Mucosa of descending colon (tissue), 3 donors: ENCODE measurements at places on chromosomes 2 and 18.
A peak's percentile ranks its signal among the peaks of the same experiment; 100 is the strongest.

DNA sequence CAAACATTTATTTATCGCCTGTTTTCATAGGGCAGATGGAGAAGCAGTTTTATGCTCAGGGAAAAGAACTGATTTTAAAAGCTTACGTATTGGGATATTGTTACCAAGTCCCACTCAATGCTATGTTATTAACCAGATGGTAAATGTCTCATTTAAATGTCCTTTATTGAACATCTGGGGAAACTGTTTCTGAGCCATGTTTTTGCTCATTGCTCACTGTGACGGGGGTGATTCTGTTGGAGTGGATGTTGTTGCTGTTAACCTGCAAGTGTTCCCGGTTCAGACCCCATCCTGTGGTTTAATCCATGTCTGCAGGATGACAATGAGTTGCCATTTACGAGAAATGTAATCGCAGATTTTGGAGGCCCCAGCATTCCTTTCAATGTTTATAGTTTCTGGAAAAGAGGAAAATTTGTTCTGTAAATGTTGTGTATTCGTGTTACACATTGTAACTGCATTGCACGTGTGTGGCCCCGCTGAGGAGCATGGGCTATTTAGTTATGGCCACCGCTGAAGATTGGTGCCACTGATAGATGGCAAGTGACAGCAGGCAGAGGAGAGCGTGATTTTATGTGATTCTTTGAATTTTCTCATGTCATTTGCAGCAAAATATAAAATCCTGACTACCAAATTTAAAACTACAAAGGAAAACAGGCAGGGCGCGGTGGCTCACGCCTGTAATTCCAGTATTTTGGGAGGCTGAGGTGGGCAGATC, 174.8 kb upstream of the COPS8 start:
- DNase-seq, result no peak

- DNase-seq, result peak; percentile 92
These were observed at the start of gene SPR for GRCh38 chr2:72887032-72887739. Gene SPR (plus strand): TSS chr2:72887408. CDS start chr2:72887433, 25 bp downstream.

DNA sequence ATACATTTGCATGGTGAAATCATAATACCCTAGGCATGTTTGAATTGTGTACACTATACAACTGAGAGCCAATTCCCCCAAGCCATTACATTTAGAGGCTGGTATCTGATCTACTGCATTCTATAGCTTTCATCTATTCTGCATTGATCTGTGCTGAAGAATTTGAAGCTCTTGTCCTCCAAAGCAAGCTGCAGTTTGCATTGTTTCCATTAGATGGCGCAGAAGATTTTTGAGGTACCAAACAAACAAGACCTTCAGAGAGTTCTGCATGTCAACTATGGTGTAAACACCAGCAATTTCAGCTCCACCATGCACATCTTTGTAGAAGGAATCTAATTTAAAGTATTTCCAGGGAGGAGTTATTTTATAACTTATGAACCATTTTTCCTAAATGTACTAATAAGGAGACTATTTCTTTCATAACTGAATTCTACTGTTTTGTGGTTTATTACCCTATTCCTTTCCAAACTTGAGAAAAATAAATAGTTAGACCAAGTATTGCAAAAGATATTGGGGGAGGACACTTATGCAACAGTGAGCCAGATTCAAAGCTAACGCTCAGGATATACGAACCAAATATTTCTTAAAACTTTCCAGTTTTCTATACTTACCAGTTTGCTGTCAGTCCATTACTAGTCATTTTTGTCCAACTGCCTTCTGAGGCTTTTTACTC, 761.8 kb upstream of the ACVR2A start:
- DNase-seq, result no peak

DNA sequence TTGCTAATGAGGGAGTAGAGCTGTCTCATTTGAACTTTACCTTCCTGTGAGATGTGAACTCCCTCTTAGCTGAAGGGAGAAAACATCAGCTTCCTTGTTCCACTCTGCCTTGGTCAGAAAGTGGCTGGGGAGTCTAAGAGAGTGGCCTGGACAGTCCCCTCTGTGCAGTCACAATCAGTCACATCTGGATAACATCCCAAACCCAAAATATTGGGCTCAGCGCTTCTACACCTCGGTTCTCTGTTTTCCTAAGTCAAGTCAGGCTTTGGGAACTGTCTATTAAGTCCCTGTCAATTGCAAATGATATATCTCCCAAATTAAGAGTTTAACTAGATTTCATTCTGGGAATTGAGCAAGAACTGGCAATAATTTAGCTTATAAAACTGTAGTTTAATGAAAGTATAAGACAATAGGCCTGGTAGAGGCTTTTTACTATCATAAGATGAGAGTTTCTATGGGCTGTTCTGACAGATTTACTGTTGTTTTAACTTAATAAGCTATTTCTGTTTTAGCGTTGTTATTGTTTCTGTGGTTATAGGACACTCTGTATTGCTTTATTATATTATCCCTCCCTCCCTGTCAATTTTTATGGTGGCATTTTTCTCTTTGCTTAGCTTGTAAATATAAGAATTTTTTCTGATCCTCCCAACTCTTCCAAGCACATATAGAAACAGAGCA, 135.1 kb upstream of the LHCGR start:
- no peak for DNase-seq

DNA sequence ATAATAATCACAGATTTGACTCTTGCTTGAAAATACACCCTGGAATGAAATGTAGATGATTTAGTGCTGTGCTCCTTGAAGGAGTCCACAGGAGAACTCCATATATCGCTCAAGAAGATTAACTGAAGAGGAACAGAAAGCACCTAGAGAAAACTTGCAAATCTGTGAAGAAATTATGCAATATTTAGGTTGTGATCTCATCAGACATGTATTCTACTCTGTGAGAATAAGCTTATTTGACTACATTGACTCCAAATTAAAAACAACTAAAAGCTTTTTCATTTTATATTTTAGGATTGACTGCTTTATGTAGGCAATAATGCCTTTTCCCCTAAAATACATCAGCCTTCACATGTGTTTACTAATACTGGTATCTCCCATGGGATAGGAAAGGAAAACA, 906.6 kb upstream of the LRATD1 start:
- DNase-seq, result no peak

DNA sequence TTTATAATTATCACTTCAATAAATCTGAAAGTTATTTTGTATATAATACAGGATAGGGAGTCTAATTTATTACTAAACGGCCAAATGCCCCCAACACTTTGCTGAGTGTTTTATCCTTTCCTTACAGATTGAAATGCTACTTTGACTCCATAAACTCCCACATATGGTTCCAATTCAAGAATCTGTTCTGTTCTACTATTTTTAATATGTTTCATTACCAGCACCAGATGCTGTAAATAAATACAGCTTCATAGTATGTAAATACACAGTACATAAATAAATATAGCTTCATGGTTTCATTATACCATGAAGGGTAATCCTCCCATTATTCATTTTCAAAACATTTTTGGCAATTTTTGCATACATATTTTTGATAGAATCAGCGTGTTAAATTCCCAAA, 34.0 kb upstream of the MREG start:
- DNase-seq, result no peak

DNA sequence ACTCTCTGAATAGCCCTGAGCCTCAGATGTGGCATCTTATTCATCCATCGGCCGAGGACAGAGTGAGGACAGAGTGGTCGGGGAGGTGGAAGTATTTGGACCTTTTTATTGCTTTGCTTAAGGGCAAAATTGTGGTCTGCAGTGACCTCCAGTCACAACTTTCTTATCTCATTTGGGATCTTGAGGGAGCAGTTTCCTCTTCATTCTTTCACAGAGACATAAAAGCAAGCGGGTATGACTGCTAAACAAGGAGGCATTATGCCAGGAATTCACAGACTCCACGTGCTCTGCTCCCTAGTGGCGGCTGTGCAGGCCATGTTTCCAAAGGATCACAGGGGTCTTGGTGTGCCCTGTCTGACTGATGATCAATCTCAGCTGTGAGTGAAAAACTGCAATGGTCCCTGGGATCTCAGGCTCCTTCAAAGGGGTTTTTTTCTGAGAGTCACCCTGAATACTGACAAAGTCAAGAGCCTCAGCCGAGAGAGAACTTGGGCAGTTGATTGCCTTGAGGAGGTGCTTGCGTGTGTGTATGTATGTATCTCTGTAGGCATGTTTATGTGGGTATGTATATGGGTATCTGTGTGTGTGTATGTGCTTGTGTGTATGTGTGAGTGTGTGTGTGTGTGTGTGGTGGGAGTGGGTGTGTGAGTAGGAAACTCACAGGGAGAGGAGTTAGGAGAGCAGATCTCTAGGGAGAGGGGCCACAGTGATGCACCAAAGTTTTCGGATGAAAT, 47.7 kb downstream of the RAPGEF4 start:
- no peak for DNase-seq

DNA sequence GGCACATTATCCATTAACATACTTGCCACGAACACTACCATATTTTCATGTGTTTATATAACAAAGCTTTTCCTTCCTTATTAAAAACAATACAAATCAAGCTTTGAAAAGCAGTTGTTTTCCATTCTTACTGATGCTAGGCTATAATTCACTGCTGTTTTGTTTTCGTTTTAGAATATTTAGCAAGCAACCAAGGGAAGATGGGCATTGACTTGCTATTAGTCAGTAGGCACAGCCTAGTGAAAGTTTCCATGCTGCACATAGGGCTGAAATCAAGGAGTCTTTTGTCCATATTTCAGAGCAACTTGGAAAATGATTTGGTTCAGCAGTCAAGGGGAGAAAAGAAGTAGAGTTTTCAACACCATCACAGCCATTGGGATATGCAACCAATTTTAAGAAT, 31.3 kb downstream of the BCL2 start:
- DNase-seq, result no peak

DNA sequence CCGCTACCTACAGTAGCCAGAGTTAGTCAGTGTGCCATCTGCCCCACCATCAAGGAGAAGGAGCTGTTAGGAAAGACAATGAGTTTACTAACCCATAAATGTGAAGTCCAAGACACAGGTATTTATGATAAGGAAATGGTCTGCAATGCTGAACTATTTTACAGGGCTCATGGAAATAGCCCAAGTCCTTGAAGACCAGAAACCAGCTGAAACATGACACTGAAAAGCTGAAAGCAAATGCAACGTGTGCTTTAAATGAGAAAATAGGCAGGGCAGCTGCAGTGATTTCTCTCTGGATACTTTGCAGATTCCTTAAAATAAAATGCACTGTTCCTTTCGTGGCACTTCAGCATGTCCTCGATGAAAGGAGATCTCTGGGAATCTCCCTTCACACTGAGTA, 256.4 kb upstream of the TCF4 start:
- no peak for DNase-seq

- DNase-seq, result no peak
These were observed 105.9 kb upstream of the AQP4 start for GRCh38 chr18:26971409-26971808.

DNA sequence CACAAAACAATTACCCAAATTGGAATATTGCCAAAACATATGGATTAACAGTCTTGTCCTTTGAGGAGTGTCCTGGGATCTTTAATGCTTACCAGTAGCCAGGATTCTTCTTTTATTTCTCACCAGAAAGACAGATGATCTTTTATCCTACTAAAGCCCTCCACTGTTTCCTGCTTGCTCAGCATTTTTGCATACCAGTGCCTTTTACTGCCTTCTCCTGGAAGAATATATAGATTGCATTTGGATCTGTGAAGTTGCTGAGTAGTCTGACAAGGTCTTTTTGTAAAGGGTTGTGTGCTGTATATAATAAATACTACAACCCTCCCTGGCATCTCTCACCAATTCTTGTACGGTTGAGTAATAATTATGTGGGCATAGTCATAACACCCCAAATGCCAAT, 652.2 kb downstream of the LRRTM4 start:
- DNase-seq, result no peak

- DNase-seq, result peak; percentile 32
These were observed 63.8 kb downstream of the PDE11A start for GRCh38 chr2:178008636-178009289.

DNA sequence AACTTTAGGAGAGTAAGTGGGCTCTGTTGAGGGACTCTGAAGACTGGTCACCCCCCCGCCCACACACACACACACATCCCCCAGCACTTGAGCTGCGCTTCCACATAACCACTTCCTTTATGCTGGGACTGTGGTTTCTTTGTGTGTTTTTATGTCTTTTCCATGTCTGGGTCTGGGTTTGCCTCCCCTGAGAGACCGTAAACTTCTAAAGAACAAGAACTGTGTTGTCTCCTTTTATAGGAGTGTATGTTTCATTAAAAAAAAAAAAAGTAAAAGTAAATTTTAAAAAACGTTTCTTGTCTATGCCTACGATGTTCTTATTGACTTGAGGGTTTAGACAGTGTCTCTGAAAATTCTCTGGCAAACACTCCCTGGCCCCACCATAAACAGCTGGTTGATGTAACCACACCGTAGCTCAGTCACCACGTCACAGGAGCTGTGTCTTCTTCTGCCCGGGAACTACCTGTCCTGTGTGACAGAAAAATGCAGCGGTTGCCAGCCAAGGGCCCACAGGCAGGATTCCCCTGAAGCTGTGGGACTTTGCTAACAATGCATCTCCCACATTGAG, 68.0 kb downstream of the KLHL29 start:
- DNase-seq, result no peak

GRCh38 chr2:207772081-207772843, 2.6 kb upstream of the FZD5 start:
- DNase-seq, result no peak

GRCh38 chr2:210577263-210578071, 21.1 kb downstream of the CPS1 start:
- DNase-seq, result no peak
